ENCODE measurements at places on chromosomes 2 and 18.

DNA sequence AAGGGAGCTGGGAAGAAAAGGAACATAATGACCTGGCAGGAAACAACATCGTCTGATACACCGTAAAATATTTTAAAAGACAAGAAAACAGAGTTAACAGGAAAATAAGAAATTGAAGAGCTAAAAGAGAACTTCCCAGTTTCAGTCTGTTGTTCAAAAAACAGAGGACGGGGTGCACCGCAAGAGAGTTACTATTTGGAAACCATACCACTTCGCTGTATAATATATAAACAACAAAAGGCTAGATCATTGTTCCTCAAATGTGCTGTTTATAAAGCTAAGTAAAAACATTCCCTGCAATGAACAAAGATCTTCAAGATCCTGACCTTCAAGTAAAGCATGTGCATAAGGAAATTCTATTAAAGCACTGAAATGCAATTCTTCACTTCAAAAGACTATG lies 2.1 kb downstream of the PPP3R1 start:
- DNase-seq, result no peak

GRCh38 chr2:232674491-232674890 lies 22.6 kb upstream of the GIGYF2 start:
- no peak for DNase-seq

DNA sequence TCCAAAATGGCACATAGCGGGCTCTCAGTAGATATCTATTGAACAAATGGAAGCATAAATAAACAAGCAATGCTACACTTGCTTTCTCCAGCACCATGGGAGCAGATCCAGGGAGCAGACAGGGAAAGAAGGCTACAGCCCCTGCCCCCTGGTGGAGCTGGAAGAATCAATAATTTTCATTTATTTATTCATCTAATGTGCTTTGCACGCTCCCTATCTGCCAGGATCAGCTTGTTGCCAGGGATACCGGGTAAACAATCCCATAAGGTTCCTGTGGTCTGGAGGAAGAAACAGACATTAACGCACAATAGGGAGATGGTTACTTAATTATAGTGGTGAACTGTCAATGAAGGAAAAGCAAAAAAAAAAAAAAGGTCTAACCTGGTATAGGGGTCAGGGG lies 40.1 kb upstream of the CLASP1 start:
- DNase-seq, result no peak

GRCh38 chr2:221289389-221289788 lies 282.7 kb downstream of the EPHA4 start:
- DNase-seq, result no peak

- no peak for DNase-seq
Observed at GRCh38 chr2:215912299-215912842, 101.0 kb downstream of the MREG start.

- DNase-seq, result no peak
Observed at GRCh38 chr18:8386669-8387380, 222.4 kb upstream of the RAB12 start.

- no peak for DNase-seq
Observed at GRCh38 chr2:1677821-1678165, 66.5 kb downstream of the PXDN start.

DNA sequence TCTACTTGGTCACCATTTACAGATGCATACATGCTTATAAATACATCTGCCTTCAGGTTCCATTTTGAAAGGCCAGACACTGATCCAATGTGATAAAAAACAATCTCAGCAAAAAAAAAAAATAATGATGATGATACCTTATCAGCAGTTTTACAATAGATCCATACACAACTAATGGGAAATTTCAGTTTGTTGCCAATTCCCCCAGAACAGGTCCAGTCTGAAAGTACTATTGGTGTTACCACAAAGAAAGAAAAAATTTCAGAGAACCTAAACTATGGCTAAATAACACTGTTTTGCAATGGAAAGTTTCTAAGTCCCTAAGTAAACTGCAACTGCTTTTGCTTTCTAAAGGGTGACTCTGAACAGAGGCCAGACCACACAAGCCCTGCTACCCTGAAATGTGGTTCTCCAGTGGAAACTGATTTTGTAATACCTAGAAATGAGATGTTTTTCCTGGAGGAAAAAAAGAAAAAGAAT lies 54.1 kb downstream of the LPIN2 start:
- DNase-seq, result no peak

DNA sequence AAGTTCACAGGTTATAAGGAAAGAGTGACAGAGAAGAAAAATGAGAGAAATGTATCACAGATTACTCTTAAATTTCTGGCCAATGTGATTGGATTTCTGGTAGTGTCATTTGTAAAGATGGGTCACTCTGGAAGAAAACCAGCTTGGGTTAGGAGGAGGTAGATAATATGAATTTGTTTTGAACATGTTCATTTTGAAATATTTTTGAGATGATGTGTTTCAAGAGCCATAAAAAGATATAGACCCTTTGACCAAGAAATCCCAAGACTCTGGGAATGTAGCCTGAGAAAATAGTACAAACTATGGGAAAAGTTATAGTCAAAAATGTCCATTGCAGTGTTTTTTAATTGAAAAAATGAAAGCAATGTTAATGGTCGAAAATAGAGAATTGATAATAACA lies 70.7 kb downstream of the CALCRL start:
- no peak for DNase-seq

GRCh38 chr2:216501854-216502253 lies 3.2 kb downstream of the RPL37A start:
- no peak for DNase-seq

DNA sequence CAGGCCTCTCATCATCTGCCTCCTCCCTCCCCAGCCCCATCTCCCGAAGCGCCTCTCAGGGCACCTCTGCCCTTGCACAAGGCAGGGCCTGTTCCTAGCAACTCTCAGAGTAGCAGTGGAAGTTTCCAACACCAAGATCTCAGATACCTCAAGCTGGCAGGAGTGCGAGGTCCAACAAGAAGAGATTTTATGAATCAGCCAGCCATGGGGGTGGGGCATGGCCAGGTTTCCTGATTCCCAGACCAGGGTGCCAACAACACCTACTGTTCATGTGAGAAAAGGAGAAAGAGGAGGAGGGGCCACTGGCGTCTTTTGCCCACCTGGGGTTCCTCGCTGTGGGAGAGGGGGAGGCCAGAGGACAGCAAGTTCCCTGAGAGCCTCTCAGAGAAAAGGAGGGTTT lies 6.6 kb upstream of the STEAP3 start:
- DNase-seq, result no peak

DNA sequence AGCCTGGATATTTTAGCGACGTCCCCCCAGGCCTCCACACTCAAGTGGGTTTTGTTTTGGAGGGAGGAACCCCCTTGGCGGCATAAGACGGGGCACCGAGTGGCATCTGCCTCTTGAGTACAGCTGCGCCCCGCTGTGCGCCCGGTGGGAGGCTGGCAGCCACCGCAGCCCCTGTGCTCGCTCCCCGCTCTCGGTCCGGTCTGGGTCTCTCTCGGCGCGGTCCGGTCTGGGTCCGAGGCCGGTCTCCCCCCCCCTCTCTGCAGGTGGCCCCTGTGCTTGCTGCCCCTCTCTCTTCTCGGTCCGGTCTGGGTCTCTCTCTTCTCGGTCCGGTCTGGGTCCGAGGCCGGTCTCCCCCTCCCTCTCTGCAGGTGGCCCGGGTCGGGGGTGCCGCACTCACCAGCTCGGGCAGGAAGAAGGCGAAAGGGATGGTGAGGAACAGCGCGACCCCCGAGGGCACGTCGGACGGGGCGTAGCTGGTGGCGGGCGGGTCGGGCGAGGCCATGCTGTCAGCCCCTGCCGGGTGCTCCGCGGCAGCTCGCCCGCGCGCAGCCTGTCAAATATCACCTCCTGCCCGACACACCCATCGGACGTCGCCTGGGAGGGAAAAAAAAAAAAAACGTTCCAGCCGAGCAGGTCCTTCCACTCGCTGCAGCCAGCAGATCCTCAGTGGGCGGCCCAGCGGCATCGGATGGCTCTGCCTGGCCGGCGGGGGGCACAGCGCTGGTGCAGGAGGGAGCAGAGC lies at the start of gene MALL:
MALL (minus strand) TSS at position 532 of the 742 bp plus-strand sequence; CDS start at position 502, 30 bp downstream.
- no peak for DNase-seq

DNA sequence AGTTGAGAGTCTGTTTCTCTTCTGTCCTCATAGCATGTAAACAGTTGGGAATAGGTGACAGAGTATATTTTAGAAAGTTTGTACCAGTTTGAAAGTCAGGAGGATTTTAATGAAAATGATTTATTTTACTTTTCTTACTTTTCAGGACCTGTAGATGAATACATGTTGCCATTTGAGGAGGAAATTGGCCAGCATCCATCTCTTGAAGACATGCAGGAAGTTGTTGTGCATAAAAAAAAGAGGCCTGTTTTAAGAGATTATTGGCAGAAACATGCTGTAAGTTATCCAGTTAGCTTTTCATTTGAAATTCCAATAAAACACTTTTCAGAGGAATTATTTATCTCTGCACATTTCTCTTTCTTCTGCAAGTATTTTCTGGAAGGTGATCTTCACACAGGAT lies 81.1 kb downstream of the ACVR2A start:
- no peak for DNase-seq

DNA sequence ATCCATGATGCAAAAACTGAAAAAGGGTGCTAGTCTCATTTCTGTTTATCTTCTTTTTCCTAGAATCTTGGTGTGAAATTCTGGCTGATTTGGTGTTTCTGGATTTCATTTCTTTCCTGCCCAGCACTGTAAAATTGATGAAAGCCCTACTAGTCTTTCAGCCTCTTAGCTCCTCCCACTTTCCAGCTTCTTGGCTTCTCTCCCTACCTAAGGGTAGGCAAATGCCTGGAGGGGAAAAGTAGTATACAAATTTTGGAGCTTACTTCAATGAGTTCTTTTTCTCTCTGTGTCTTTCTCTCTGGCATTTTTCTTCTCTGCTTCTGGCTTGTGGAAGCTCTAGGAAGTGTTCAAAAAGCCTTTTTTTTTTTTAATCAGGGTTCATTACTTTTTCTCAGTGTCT lies 160.5 kb downstream of the XIRP2 start:
- no peak for DNase-seq

- no peak for DNase-seq
Observed at GRCh38 chr2:15940661-15941480, 521 bp downstream of the MYCN start.

DNA sequence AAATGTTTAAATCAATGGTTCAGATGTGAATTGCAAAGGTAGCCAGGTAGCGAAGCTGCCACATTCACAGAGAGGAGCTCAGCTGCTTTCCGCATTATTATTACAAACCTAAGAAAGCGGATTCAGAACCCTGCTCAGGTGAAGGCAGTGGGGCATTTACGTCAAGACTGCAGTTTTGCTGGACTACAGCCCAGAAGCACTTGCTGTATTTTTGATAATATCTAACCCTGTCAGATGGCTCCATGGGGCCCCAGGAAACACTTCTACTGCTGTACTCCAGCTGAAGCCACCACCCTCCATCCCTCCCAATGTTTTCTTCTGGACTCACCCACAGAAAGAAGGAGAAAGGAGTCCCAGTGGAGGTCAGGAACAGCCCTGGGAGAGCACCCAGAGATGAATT lies 96.9 kb downstream of the TPO start:
- DNase-seq, result no peak

GRCh38 chr18:79868168-79868784 lies 70.5 kb downstream of the KCNG2 start:
- no peak for DNase-seq

DNA sequence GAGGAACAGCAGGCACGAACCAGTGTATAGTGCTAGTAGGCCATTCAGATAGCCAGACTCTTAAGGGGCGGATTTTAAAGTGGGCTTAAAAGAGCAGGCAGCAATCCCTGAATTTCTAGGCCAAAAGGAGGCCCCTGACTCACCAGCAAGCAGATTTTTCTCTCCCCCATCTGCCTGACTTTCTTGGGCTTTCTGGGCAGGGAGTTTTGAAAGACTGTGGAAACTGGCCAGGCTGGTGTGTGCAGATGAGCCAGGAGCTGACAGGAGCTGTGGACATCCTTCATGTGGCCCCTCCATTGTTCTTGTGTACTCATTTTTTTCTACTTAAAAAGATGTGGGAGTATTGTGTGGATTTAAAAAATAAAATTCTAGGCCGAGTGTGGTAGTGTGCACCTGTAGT lies 59.0 kb downstream of the GLI2 start:
- DNase-seq, result no peak

GRCh38 chr2:21123473-21124393 lies at the start of gene TDRD15:
TSS of gene TDRD15 (plus strand) at chr2:21123968. CDS start at chr2:21137468, 13,500 bp downstream.
- no peak for DNase-seq

DNA sequence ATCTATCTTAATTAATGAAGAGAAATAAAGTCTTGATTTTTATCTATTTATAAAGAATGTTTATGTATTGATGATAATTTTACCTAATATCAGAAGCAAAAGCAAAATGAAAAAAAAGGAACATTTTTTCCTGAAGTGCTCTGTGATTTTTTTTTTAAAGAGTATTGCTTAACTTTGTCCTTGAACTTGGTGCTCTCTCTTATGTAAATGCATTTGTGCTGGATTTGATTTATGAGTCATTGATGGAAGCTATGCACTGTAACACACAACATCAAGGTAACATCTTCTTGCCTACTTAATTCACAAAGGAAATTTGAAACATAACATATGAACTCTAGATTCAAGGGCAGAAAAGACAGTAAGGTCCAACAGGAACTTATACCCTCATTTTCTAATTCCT lies 312.9 kb upstream of the CDH19 start:
- no peak for DNase-seq

DNA sequence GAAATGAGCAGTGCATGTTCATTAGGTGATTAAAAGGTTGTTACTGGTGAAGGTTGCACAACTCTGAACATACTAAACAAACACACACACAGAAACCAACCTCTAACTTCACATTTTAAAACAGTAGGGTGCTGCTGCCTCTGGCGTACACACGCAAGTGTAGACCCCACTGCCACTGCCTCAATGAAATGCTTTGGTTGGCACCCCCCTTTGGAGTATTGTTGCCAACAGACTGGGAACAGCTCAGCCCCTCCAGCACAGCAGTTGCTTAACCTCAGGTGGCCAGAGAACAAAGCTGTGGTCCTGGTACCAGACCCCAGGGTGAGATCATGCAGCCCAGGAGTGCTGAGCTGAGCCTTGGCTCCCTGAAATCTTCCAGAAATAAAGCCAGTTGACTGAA lies 138.6 kb downstream of the TMEM18 start:
- no peak for DNase-seq

- no peak for DNase-seq
Observed at GRCh38 chr2:10242998-10243925, 59.4 kb upstream of the HPCAL1 start.

- no peak for DNase-seq
Observed at GRCh38 chr2:64067326-64067725, 48.1 kb upstream of the VPS54 start.

DNA sequence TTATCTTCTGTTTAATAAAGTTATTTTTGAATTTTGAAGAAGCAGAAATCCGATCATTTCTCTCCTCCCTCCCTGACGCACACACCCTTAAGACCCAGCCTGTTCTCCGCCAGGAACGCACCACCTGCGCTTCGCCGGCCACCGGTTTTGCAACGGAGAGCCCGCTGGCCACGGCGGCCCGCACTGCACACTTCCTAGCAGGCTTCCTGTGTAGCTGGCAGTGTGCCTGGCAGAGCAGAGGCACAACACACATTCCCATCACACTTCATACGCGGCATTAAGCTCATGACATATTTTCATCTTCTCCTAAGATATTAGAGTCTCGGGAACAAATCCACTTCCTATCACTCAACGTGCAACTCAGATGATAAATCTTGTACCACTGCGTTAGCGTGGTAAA lies 148.0 kb downstream of the HDAC4 start:
- DNase-seq, result no peak

Data from activated CD4-positive, alpha-beta T cell treated with anti-CD3 and anti-CD28 coated beads for 4 hours (primary cell).